ENCODE measurements at places on chromosomes 1 and 21.

DNA sequence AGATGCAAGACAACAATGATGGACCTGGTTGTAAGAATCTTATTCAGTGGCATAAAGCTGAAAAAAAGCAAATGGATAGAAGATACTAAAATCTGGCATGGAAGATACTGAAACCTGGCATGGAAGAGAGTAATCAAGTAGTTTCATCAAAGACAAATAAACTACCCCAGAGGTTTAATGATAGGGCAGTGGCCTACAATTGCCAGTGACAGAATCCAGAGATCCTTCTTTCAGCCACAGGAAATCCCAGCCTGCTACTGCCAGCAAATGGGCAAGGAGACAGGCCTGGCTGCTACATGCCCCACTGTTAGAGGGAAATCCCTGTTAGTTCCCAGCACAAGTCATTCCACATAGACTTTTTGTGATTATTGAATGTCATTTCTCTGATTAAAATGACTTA, 409.4 kb downstream of the VAV3 start:
- no peak for DNase-seq

GRCh38 chr1:118535901-118536300, 350.9 kb upstream of the SPAG17 start:
- no peak for DNase-seq

DNA sequence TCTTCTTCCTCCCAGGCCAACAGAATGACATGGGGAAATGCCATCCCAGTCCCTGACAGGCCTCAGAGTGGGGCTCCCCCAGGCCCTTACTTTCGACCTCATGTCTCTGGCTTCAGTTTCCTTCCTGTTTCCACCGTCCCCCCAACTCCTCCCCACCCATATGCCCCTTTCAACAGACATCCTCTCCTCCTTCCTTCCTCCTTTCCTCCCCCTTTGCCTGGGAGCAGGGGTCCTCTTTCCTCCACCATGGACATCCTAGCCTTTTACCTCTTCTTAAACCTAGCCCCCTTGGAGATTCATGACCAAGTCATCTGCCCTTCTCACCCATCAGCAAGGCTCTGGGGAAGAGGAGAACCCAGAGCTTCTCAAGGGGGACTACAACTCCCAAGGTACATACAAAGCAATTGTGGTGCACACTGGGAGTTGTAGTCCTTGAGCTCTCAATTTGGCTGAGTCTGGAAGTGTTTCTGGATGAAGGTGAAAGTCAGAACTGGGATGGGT, 4.0 kb downstream of the ZBTB7B start:
- no peak for DNase-seq

GRCh38 chr1:147486876-147487656, 54.2 kb upstream of the BCL9 start:
- no peak for DNase-seq

- no peak for DNase-seq
These were observed 4.5 kb upstream of the DIP2A start for GRCh38 chr21:46454142-46454541.

Measured in thyroid gland (tissue), 4 donors.